ENCODE measurements at places on chromosomes 7 and 10.

DNA sequence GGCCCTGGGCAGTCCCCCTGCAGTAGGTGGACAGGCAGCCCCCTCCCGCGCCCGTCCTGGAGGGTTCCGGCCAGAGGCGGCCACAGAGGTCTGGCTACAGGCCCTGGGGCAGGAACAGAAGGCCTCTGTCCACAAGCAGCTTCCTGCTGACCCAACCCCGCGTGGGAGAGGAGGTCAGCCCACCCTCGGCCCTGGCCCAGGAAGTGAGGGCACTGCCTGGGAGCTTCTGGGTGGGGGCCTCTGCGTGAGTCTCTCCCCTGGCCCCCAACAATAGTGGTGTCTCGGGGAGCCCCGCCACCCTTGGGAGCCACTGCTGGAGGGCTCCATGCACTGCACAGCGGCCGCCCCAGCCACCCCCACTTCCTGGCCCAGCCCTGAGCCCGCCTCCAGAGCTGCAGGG lies 4.7 kb downstream of the MICALL2 start:
- no peak for DNase-seq

GRCh38 chr7:101115215-101115614 lies 11.7 kb upstream of the SERPINE1 start:
- DNase-seq, result no peak

DNA sequence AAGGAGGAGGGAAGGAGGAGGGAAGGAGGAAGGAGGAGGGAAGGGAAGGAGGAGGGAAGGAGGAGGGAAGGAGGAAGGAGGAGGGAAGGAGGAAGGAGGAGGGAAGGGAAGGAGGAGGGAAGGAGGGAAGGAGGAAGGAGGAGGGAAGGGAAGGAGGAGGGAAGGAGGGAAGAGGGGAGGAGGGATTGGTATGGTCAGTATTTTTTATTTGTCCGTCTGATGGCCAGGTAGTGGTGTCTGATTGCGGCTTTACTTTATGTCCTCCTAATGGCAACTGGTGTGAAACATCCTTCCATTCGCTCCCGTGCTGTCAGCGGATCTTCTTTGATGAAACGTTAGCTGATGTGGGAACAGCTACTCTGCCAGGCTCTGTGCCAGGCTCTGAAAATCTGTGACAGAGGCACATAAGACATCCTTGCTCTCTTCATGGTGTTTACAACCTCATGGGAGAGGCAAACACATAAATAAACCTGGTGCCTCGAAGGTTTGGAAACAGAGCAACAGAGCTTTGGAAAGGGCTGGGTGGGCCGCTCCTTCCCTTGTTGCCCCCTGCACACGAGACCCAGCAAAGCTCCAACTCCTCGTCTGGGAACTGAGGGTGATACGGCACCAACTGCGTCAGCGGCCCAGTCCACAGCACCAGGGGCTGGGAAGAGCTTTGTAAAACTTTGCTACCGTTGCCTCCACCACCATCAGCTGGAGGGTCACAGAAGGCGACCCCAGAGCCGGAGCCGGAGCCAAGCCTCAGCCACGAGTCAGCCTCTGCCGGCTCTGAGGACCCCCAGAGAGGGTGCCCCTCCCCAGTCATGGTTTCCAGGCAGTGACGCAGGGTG lies 40.3 kb downstream of the PDGFA start:
- DNase-seq, result no peak

GRCh38 chr10:60465801-60466200 lies 76.1 kb upstream of the ANK3 start:
- no peak for DNase-seq
